ENCODE measurements at places on chromosomes 1 and 21. TPM values are rescaled to one million over a fixed set of nuclear protein-coding genes. Genes with fewer than 3 reads are reported as not detected.
A peak's percentile ranks its signal among the peaks of the same experiment; 100 is the strongest.

DNA sequence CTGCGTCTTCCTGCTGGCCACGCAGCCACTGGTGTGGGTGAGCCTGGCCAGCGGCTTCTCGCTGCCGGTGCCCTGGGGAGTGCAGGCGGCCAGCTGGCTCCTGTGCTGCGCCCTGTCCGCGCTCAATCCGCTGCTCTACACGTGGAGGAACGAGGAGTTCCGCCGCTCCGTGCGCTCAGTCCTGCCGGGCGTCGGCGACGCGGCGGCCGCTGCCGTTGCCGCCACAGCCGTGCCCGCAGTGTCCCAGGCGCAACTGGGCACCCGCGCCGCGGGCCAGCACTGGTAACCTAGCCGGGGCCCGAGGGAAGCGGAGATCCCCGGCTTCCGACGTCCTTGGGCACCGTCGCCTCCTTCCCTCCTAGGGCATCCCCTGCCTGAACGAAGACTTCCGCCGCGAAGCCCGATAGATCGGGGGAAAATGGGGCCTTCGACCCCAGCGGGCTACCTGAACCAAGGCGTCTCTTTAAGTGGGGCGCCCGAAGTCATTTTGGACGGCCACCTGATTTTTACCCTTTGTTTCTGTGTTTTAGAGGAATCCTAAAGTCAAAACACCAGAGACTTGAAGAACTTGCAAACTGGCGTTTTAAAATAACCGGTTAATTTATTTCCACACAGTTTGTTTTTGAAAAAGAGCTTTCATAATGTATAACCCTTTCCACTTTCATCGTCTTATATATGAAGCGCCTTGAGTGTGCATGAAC lies 2.0 kb downstream of the GPR88 start:
- DNase-seq, result no peak

DNA sequence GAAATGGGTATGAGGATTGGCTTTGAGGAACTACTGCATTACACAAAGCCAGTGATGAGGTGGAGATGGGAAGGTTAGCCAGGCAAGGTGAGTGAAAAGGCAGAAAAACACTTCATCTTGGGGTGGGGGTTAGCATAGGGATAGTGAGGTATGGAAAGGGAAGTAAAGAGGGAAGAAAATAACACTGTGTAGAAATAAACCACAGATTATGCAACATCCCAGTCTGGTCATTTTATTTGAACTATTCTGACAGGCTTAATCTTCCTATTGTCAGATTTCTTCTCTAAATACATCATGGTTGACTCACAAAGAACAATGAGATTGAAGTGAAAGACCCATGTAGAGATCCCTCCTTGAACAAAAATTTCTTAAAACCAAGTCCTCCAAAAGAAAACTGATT lies 640.2 kb downstream of the PTPRC start:
- no peak for DNase-seq

DNA sequence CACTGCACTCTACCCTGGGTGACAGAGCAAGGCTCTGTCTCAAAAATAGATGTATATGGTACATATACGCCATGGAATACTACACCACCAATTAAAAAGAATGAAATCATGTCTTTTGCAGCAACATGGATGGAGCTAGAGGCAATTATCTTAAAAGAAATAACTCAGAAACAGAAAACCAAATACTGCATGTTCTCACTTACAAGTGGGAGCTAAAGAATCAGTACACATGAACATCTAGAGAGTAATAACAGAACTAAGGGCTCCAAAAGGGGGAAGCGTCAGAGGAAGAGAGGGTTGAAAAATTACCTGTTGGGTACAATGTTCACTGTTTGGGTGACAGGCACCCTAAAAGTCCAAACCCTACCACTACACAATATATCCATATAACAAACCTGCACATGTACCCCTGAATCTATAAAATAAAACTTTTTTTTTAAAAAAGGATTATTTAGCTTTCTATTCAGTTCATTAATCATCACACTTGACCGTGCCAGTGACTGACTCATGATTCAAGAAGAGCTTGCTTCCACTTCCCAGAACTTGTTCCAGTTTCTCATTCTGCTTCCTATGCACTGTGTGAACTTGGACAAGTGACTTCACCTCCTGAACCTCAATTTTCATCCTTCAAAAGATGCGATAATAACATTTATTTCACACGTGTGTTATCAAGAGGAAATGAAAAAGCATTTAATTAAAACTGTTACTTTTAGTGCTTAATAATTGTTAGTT lies 109.6 kb downstream of the PLPP3 start:
- DNase-seq, result no peak

DNA sequence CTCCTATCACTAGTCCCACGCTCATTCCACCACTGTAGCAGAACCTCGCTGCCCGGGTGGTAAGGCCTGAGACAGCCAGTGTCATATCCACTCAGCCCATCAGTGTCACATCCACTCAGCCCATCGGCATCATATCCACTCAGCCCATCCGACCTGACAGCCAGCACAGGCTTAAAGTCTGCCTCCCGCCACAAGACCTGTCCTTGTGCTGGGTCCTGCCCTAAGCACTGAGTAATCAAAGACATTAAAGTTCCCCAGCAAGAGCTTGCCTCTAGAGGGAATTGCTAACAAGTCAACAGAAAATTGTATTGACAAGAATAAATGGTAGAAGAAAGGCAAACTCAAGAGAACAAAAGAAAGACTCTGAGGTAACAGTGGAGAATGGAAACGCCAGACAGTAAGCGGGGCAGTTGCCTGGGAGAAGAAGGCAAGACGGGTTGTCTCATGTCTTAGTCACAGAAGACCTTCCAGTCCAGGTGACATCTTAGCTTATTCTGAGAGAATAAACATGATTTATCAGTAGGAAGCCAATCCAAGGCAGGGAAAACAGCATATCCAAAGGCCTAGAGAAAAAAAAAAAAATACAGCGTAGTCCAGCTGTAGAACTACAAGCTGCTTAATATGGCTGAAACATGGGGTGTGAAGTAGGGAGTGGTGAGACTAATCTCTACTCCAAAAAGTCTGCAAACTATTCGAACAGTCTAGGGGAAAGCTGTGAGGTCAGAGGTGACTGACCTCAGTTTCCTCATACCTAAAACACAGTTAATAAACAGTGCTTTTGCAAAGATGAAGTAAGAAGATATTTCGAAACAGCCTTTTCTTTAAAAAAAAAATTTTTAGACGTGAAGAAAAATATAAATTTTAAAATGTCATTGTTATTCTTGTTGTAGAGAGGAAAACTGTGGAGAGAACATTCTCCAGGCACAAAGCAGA lies 1.1 kb downstream of the ITLN1 start:
- DNase-seq, result no peak

DNA sequence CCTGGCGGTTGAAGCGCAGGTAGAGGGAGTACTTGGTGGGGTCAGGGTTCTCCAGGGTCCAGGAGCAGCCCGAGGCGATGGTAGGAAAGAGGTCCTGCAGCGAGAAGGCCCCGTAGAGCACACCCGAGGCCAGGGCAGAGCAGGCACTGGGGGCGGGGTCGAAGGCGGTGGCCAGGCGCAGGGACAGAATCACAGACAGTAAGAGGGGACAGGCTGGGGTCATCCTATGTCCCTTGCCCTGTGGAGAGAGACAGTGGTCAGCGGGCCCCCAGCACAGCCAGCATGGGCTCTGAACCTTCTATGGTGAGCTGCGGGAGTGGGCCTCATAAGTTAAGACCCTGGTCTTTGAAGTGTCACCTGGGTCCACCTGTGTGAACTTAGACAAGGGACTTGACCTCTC lies 7.6 kb downstream of the ADGRB2 start:
- DNase-seq, result no peak

GRCh38 chr21:26795866-26796329 lies 49.3 kb downstream of the ADAMTS1 start:
- DNase-seq, result no peak

GRCh38 chr1:213127074-213127473 lies 76.0 kb downstream of the RPS6KC1 start:
- DNase-seq, result no peak

DNA sequence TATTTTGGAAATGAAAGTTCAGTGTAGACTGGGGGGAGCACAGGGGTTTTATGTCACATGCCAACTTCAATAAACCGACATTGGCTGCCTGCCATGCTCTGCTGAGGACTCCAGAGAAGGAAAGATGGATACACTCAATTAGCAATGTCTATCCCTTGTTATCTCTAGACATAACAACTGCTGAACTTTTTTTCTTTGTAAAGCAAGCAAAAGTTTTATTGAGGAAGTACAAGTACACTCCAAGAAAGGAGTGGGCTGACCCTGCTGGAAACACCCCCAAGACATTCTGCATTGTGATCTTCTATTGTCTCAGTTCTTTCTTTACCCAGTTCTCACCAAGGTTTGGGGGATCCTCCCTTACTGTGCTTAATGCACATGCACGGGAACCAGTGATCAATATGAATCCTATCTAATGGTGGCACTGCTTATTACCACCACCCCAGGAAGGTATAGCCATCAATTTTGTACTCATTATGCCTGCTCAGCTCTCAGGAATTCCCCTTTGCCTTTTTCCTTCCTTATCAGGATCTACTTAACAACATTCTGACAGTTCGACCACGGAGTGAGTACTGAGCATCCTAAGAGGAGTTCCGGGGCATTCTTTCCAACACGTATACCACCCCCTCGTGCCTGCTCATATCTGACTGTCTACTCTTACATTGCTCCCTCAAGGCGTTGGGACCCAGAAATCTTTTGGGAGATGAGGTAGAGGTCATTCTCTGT lies 28.7 kb downstream of the SYNJ1 start:
- no peak for DNase-seq

GRCh38 chr21:45011911-45012661 lies 62.3 kb upstream of the ADARB1 start:
- peak; percentile 96 for DNase-seq

GRCh38 chr1:3676581-3677470 lies 24.5 kb downstream of the TP73 start:
- no peak for DNase-seq

DNA sequence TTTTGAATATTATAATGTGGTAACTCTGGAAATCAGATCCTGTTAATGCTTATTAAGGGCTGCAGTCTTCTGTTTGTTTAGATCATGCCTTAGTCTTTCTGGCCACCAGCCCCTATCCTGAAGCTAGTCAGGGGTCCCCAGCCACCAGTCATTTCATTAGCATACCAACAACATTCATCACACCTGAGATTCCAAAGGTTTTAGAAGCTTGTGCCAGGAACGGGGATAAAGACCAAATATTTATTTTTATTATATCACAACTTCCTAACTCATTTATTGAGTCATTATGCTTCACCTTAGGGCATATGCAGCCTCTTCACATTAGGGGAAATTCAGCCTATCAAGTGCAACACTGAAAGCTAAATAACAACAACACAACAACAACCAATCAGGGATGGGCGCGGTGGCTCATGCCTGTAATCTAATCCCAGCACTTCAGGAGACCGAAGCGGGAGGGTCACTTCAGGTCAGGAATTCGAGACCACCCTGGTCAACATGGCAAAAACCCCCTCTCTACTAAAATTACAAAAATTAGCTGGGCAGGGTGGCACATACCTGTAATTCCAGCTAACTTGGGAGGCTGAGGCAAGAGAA lies 2.9 kb upstream of the PSEN2 start:
- no peak for DNase-seq

Gene BCAS2
- total RNA-seq, result 50.0 TPM

DNA sequence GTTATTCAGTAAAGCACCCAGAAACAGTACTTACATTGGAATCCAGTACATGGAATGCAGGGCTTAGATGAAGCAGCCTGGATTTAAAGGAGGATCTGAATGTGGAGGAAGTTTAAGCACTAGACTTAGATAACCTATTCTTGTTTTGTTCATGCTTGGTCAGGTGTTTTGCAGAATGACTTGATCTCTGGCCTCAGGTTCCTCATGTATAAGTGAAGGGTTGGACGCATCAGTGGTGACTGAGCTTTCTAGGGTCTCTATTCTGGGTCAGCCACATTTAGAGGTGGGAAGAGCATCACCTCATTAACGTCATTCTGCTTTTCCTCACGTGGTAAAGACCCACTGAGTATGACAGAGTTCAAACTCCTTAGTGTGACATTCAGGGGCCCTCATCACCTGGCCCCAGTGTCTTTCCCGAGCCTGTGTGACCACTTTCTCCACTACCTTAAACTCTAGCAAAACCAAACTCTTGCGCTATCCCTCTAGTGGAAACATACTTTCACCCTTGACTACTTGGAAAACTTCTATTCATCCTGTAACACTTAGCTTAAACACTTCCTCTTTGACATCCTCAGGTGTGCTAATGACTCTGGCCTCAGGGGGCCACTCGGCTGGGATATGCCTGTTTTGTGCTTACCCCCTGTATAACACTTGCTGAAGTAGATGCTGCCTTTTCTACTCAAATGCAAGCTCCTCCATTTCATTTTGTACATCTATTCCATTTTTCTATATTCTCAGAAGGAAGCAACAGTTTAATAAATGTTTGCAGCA lies 871 bp upstream of the ERICH3 start:
- peak; percentile 31 for DNase-seq

- no peak for DNase-seq
Measured at GRCh38 chr1:15755646-15756040, 3.0 kb upstream of the FBLIM1 start.

DNA sequence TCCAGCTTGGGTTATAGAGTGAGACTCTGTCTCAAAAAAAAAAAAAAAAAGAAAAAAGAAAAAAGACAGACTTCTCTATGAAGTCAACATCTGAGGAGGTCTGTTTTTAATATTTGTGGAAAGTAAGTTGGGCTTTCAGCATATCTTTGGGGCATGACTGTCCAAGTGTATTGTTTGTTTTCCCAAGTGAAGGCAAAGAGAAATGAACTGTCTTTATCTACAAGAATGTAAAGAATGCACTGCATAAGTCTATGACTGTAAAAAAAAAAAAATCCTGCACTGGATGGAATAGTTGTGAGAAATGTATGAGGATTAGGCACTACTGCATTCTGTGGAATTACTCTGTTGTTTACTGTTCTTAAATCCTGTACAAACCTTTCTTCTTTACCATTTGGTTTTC lies 45.6 kb upstream of the TMEM61 start:
- DNase-seq, result no peak

Gene SYT11
- 11.0 TPM for total RNA-seq

DNA sequence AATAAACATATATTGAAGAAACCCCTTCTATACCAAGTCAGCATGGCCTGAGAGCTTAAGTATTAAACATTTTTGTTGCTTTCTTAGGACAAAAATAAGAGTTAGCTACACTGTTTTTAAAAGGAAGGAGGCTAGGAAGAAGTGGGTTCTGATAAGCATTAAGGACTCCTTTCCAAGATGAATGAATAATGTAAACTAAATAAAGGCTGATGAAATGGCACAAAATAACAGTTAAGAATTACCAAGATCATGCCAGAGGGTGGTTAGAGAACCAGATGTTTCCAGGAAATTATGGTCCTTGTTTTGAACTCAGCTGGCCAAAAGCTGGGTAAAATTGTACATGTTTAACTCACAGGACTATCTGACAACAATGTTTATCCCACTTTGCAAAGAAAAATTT lies 114.1 kb upstream of the ETS2 start:
- DNase-seq, result no peak

Gene CACNA1E
- 0.30 TPM for total RNA-seq

- no peak for DNase-seq
Measured at GRCh38 chr1:230517786-230518185, 91.7 kb upstream of the PGBD5 start.

Gene S1PR1
- 2.4 TPM for total RNA-seq

GRCh38 chr1:36565576-36566501 lies 83.1 kb upstream of the CSF3R start:
- DNase-seq, result peak; percentile 56

Gene ZMPSTE24
- total RNA-seq, result 31.3 TPM
